Left hindlimb (tissue), 1 donor: ENCODE measurements at places on chromosomes 16 and 17.

- DNase-seq: no peak
These were observed 238.3 kb downstream of the CPPED1 start for GRCh38 chr16:12565423-12565822.

GRCh38 chr17:76146053-76146851, 5.2 kb upstream of the FOXJ1 start:
- no peak for DNase-seq

GRCh38 chr17:39975801-39976200, 4.8 kb upstream of the PSMD3 start:
- DNase-seq: no peak

GRCh38 chr16:23962001-23962400, 126.2 kb downstream of the PRKCB start:
- no peak for DNase-seq

GRCh38 chr17:76198702-76199101, 41.6 kb downstream of the RNF157 start:
- DNase-seq: no peak

DNA sequence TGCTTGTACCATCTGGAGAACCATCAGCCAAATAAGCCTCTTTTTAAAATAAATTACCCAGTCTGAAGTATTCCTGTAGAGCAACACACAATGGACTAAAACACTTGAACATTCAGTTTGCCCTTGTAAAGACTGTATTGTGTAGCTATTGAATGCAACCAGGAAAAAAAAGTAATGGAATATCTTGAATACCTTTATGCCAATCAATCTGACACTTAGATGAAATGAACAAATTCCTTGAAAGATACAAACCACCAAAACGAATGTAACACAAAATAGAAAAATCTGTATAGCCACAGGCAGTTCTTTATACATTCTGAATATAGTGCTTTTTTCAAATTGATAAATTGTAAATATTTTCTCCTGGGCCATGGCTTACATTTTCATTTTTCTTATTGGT, 63.3 kb upstream of the KCNJ16 start:
- no peak for DNase-seq

DNA sequence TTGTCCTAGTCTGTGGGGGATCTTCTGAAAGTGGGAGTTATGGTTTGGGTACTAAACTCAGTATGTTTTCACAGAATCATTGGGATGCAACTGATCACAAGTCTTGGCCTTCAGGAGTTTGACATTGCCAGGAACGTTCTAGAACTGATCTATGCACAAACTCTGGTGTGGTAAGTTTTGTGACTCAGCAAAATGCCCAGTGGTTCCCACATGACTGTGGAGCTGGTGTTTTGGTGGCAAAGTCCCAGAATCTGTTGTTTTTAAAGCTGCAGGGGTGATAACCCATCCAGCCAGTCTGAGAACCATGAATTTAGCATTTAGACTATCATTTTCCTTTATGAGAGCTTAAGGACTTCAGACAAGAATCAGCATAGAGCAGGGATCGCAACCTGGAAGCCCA, 40.6 kb downstream of the GDE1 start:
- DNase-seq: no peak

DNA sequence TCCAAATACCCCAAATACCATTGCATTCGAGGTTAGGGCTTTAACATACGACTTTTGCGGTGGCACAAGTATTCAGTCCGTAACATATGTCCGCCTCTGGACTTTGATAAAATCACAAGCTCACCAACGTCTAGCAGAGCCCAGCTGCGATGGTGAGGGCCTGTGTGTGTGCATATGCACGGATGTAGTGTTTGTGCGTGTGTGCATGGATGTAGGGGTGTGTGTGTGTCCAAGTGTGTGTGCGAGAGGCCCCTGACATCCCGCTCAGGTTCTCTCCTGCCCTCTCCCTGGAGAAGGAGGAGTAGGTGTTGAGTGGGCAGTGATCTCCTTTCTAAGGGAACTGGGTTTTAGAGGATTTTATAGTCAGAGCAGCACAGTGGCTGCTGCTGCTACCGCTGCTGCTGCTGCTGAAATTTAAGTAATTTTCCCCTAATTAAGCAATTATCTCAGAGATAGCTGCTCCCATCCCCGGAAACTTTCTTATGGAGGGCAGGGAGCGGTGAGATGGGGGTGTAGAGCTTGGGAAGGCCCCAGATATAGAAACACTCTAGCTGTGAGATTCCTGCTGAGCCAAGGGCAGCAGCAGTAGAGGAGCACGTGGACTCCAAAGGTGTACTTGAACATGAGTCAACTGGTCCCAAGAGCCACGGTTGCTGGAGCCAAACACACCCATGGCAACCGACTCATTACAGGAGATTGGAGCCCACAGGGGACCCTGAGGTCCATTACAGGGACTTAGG, 121.7 kb upstream of the SDK2 start:
- no peak for DNase-seq

DNA sequence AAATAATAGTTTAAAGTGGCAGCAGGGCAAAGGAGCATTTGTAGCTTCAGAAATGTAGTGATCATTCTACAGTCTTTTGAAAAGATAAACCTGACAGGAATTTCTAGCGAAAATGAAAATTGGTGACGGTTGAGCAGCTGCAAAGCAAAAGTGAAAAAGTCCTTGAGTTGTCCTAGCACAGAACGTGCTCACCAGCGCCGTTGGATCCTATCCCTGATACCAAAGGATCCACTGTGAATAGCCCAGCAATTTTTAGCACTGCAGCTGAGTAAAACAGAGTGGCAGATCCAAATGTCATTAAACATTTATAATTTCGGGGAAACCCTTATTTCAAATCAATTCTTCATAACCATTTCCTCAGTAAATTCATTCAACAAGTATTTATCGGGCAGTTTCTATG, 453.8 kb upstream of the HSBP1 start:
- no peak for DNase-seq

DNA sequence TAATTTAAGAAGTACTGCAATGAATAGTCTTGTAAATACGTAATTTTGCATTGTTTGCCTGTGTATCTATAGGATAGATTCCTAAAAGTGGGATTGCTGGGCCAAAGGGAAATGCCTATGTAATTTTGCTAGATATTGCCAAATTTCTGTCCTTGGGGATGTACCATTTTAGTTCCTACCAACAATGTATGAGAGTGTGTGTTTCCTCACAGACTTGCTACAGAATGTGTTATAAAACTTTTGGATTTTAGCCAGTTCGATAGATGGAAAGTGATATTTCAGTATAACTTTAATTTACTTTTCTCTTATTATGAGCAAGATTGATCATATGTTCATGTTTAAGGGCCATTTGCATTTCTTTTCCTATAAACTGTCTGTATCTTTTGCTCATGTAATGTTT, 8.3 kb downstream of the TANGO6 start:
- DNase-seq: no peak

- DNase-seq: no peak
These were observed at the start of gene PRR15L for GRCh38 chr17:47957591-47958490. Gene PRR15L, minus strand, starts transcription at chr17:47957883. Its CDS starts 4,649 bp downstream, at chr17:47953234.

DNA sequence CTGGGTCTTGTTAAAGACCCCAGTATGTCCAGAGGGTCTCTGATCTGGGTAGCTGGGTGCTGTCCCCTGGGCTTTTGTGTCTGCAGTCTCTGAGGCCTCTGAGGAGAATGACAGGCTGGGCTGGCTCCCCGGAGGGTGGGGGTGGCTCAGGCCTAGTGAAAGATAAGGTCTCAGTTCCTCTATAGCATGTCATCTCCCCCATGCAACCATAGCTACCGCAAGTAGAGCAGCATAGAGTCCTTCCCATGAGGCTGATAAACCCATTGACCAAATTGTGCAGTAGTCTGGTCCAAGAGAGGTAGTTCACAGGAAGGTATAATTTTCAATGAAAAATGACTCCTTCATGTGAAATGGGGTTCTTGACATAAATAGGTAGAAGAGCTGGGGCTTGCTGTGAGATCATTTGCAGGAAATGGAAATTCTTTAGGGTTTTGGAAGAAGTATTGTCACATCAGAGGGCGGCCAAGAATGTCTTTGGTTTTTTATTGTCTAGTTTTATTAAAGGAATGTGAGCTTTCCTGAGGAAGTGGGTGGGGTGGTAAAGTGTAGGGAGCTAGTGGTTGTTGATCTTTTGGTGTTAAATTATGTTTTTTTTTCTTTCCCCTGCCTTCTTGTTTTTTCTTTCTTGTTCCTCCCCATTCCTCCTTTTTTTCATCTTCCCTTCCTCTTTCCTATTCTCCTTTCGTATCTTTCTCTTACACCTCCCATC, 21.0 kb downstream of the SLC7A6OS start:
- no peak for DNase-seq

GRCh38 chr17:50033316-50033715, 22.6 kb upstream of the ITGA3 start:
- DNase-seq: no peak

DNA sequence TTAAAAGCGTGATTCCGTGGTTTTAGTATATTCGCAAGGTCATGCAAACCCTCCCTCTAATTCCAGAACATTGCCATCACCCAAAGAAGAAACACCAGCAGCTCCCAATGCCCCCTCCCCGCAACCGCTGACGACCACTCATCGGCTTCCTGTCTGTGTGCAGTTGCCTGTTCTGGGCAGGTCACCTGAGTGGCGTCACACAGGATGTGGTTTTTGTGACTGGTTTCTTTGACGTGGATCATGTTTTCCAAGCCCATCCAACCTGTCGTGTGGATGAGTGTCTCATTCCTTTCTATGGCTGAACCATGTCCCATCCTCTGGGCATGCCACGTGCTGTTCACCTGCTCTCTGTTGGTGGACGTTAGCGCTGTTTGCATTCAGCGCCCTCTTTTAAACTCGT, 8.2 kb upstream of the ATP2C2 start:
- DNase-seq: no peak

DNA sequence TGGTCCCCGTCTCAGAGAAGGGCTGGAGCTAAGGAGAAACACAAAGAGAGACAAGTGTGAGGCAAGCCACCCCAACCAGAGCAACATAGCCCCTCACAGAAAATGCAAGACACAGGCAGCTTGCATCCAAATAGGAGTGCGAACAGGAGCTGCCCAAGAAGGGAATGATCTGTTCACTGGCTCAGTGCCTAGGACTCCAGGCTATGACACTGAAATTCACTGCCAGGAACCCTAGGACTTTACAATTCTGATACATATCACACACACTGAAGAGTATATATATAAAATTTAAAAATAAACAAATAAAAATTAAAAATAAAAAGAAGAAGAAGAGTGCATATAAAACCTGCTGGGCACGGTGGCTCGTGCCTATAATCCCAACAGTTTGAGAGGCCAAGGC, 5.2 kb downstream of the ZNF23 start:
- DNase-seq: no peak

DNA sequence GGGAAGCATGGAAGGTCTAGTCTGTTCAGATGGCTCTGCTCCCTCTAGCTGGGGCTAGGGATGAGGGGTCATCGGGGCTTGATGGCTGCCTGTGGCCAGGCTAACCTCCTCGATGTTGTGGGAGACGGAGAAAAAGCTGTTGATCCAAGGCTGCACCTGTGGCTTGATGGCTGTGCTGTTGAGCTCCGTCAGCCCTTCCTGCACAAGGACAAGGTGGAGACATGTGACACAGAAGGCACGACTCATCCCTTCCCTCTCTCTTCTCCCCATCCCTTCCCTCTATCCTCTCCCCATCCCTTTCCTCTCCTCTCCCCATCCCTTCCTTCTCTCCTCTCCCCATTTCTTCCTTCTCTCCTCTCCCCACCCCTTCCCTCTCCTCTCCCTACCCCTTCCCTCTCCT, 28.2 kb downstream of the FCSK start:
- no peak for DNase-seq
